KG1 (cell line): ENCODE measurements at places on chromosomes 7 and 10.

DNA sequence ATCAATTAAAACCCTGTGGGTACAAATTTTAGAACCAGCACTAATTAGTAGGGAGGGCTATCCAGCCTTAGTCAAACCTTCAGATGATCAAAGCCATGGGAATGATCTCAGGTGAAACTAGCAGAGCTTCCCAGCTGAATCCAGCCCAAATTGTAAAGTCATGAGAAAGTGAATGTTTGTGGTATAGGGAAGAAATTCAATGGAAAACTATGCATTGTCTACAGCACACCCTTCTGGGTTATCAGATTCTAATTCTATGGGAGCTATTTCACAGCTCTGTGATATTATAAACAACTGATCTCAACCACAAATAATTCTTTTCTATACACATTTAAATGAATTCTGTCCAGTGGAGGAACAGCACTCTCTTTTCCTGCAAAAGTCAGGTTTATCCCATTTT is 24.6 kb upstream of the BMPER start:
- DNase-seq, result no peak

- DNase-seq, result no peak
Measured at GRCh38 chr7:44283381-44284211, 41.8 kb downstream of the CAMK2B start.

- DNase-seq, result no peak
Measured at GRCh38 chr7:93821463-93821862, 69.1 kb downstream of the TFPI2 start.

- DNase-seq, result no peak
Measured at GRCh38 chr7:84218681-84219080, 24.1 kb upstream of the SEMA3A start.

DNA sequence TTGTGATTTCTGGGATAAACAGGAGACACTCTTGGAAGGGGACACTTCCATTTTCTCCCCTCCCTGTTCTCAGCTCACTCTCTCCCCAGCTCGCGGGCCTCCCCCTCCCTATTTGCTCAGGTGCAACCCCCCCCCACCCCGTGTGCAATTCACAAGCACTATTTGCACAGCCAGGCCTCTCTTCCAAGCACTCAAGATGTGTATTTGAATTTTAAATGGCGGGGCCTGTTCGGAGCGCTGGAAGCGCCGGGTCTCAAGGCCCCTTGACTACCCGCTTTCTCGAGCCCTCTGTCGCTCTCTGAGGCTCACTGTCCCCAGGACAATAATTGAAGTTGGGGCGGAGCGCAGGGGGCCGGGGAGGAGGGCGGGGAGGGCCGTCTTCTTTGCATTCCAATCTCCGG is 7.8 kb downstream of the SHH start:
- no peak for DNase-seq

- DNase-seq, result no peak
Measured at GRCh38 chr10:78805176-78805575, 263.6 kb upstream of the ZMIZ1 start.

DNA sequence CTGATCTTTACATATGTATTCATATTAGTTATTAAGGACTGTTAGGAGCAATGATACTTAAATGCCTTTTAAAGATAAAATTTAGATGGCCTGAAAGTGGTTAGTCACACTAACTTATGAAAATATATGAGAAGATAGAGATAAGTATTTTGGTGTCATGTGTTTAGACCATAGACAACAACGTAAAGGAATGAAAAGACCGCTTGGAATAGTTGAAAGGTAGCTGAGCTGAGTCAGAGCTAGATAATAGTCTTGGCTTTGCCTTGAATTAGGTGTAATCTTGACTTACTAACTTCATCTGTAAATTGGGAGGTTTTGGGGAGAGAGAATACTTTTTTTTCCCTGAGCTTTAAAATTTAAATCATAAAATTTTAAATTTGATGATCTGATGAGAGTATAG is 127.0 kb downstream of the LYZL1 start:
- no peak for DNase-seq

DNA sequence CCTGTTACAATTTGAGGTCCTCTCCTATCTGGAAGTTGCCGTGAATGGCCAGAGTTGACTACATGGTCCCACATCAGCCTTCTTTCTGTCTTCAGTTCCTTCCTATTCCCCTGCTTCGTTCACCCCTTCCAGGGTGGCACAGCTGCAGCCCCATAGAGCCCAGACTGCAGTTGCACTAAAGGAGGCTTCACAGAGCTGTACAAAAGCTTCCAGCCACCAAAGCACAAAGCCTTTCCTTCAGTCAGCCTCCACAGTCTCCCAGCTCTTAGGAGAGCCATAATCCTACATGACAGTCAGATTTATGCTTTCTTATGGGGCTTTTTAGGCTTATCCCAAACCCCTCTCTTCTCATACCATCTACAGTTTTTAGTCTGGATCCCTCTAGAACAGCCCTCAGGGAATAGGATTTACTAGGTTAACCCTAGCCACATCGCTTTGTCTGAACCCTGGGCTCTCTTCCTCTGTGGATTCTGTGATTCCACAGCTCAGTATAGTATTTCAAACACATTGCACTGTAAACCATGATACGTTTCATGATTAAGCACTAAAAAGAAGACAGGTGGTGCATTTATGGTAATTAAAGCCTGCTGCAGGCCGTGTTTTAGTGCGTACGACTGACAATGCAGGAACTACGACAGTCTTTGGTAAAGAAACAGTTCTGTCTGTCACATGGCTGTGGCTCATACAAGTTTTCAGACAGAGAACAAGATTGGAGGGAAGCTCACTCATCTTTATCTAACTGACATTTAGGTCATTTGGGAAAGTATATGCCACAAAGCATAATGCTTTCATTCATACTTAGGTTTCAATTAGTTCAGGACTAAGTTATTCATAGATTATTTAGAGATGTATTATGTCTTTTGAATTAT is 208.3 kb upstream of the KMT2E start:
- DNase-seq, result no peak

DNA sequence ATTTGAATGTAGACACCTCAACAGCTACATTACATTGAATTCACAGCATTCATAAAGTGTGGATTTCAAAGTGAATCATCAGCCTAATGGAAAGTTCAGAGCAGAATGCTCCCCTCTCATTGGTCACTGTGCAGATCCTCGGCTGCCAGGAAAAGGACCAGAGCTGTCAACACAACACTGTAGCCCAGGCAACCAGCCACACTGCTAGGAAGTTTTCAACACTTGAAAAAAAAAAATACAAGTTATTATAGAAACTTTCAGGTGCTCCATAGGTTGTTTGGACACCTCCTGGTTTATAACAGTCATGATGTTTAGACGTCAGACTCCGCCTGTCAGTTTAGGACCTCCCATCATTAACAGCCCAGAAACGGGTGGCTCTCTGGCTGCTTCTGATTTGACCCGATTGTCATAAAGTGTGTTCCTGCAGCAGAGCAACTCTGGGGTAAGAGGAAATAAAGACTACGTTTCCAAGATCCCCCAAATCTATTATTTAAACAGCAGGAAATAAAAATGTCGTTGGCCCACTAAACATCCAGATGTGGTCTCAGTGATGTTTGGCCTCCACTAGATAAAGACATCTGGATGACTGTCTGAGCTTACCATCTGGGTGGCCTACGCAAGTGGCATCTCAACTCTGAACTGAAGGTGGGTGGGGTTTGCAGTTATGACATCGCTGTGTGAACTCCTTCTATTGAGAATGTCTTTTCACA is 117.4 kb downstream of the CABCOCO1 start:
- DNase-seq, result no peak

DNA sequence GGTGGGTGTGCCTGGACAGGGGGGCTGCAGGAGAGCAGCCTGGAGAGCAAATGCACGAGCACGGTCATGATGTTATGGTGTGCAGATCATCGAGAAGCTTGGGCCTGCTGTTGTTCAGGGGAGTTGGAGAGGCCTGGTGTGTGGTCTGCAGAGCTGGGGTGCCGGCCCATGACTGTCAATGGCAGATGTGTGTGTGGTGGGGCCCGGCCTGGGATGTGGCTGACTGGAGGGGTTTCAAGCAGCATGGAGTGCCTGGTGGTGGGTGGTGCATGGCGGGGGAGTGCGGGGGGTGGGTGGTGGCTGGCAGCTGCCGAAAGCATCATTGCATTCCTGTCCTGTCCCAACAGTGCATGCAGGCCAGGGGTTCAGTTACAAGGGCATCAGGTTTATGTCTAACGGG is 122.6 kb downstream of the DOCK1 start:
- DNase-seq, result no peak

- no peak for DNase-seq
Measured at GRCh38 chr7:136947347-136947746, 78.9 kb downstream of the CHRM2 start.

DNA sequence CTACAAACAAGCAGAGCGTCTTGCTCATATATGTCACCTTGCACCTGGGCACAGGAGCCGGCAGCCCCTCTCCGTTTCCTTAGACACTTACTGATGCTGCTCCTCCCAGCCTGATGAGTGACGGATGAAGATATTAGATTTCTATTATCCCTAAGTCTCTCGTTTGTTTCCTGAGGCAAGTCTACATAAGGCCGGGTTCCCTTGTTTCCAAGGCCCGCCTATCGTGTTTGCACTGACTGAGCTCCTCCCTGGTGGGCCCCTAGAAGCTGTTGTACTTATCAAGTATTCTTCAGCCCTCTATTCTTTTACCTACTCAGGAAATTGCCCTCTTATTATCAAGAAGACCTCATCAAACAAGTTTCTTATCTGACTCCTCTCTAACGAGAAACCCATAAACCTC is 18.5 kb downstream of the SH3PXD2A start:
- no peak for DNase-seq

DNA sequence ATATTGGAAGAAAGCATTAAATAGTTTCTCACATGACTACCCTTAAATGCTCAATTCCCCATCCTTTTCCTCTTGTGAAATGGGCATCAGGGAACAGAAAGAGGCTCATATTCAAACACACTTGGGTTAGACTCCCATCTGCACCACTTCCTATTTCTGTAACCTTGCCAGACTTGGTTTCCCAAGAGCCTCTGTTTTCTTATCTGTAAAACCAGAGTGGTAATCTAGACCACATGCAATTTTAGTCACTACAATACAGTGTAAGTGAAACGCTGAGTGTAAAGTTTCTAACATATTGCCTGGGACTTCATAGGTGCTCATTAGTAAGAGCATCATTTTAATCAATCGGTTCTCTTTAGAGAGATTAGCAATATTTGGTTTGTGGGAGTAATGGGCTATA is 136.3 kb downstream of the SORCS1 start:
- DNase-seq, result no peak

- DNase-seq, result no peak
Measured at GRCh38 chr7:2587778-2588177, 29.0 kb downstream of the IQCE start.

DNA sequence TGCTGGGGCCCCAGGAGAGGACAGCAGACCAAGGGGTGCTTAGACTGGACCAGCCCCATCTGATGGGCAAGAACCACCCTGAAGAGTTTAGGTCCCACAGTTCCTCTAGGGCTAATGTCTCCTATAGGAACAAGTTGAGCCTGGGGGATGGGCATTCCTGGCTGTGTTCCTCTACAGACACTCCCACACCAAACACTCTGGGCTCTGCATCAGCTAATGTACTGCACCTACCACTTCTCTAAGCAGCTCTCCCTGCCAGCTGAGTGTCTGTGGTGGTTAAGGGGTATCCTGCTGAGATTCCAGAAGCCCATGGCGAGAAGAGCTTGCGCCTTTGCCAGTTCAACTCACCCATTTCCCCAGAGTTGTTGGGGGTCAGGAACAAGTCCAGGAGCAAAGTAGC is 284.1 kb upstream of the CSTF2T start:
- no peak for DNase-seq

DNA sequence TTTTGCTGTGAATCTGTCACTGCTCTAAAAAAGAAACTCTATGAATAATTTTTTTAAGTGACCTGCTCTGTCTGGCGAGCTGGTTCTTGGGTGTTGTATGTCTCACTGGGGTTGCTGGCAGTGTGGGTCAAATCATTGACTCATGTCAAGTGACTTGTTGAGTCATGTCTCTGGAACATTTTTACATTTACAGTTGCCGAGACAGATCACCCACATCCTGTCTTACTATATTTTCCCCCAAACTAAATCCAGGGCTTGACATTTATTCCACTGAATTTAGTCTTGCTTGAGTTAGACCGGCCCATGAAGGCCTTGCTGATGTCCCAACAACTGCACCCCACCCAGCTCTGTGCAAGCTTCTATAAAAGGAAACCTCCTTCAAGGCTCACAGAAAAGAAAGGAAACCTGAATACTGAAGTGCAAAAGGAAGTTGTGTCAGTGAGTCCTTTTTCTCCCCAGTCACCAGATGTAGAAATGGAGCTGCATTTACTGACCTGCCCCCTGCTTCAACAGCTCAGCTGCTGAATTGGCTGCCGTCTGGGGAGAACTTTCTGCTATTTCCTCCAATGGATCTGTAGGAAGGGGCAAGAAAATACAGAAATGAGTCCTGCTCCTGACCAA is 290.3 kb downstream of the TNS3 start:
- DNase-seq, result no peak

- no peak for DNase-seq
Measured at GRCh38 chr10:359093-359492, 223.8 kb downstream of the ZMYND11 start.

DNA sequence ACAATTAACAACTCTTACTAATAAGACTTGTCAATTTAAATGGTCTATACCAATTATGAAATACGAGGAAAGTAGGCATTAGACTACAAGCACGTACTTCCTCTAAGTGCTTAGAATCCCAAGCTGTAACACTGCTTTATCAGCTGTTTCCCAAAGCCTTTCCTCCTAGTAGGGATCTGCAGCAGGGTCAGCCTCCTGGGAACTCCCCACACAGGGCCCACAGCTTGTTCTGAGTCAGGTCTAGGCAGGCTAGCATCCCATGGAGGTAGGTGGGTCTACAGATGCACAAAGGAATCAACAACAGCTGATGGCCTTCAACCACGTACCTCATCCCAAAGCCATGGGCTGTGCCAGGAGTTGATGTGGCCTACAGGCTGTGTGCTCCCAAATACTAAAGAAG is 14.7 kb downstream of the MMS19 start:
- DNase-seq, result no peak

DNA sequence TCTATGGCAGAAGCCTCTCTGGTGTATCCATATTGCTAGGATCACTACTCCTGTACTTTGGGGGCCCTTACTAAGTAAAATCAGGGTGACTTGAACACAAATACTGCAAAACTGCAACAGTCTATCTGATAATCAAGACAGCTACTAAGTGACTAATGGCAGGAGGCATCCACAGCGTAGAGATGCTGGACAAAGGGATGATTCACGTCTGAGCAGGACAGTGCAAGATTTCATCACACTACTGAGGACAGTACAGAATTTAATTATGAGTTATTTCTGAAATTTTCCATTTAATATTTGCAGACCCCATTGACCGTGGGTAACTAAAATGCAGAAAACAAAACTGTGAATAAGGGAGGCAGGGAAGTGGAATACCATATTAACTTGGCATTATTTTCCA is 10.4 kb downstream of the CUL2 start:
- no peak for DNase-seq

GRCh38 chr10:14625192-14625631 is 149.5 kb downstream of the FAM107B start:
- DNase-seq, result no peak

- no peak for DNase-seq
Measured at GRCh38 chr7:44762726-44763522, 14.3 kb downstream of the ZMIZ2 start.

DNA sequence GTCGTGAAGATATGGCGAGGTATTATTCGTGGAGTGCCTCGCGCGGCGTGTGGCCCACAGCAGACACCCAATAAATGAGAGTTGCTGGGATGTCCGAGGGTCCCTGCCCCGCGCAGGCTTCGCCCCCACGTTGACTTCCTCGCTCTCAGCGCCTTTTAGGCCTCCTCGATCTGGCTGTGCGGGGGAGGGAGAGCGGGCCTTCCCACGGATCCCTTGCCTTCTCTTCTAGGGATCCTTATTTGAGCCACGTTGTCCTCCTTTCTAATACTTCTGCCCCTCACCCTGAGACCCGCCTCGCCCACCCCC is 660 bp downstream of the VCL start:
- no peak for DNase-seq

GRCh38 chr7:28656529-28656928 is 244.2 kb downstream of the CREB5 start:
- DNase-seq, result no peak
